Right lobe of liver (tissue), 6 donors: ENCODE measurements at places on chromosomes 11 and 22. TPM values are rescaled to one million over a fixed set of nuclear protein-coding genes. Genes with fewer than 3 reads are reported as not detected.

DNA sequence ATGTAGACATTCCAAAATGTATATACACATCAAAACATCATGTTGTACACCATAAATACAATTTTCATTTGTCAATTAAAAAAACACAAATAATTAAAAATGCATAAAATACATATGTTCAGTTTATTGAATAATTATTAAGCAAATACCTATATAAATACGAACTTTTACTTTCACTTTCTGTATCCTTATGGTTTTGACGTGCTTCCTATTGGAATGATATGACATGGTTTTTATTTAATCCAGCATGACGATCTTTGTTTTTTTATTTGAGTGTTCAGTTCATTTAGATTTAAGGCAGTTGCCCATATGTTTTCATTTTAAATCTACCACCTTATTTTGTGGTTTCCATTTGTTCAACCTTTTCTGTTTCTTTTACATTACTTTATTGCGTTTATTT, 198.3 kb upstream of the PLET1 start:
- no peak for DNase-seq
- H3K4me1 ChIP-seq = no peaks in the 10 kb centered on the region
- H3K4me3 ChIP-seq = no peak overlapping the region
- H3K36me3 ChIP-seq = no peaks in the 10 kb centered on the region
- H3K27me3 ChIP-seq = no peaks in the 10 kb centered on the region
- no peak overlapping the region for H3K27ac ChIP-seq

KCNQ1OT1 gene
- 0.53 TPM for total RNA-seq

SMIM35 gene
- total RNA-seq = not detected

MEN1 gene
- 21.5 TPM for total RNA-seq

C11orf54 gene
- total RNA-seq = 197 TPM

GRCh38 chr11:102226702-102227490, 90.4 kb upstream of the BIRC3 start:
- H3K27ac ChIP-seq = no peak overlapping the region
- no peaks in the 10 kb centered on the region for H3K27me3 ChIP-seq
- no peak overlapping the region for H3K4me3 ChIP-seq
- DNase-seq = no peak

DNA sequence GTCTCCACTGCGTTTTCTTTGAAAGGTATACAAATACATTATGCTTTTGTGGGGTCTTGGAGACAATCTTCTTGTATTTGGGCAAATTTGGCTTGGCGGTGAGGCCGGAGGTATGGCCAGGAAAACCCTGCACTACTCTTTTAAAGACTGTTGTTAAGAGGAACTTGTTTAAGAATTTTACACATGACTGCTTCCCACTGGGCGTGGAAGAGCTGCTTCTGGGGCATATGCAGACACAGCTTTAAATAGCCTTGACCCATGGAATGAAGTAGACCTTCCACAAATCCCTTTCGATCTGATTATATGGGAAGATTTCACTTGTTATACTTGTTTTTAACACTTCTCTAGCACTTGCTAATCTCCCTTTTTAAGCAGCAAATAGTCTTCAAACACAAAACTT, 453.6 kb downstream of the MN1 start:
- no peaks in the 10 kb centered on the region for H3K27me3 ChIP-seq
- DNase-seq = no peak
- no peaks in the 10 kb centered on the region for H3K36me3 ChIP-seq
- no peaks in the 10 kb centered on the region for H3K4me1 ChIP-seq

GRCh38 chr11:121777056-121777455, 324.3 kb upstream of the SORL1-AS1 start:
- no peaks in the 10 kb centered on the region for H3K36me3 ChIP-seq
- no peaks in the 10 kb centered on the region for H3K27me3 ChIP-seq
- H3K4me3 ChIP-seq = no peak overlapping the region

APOL5 gene
- 0.51 TPM for total RNA-seq

DNA sequence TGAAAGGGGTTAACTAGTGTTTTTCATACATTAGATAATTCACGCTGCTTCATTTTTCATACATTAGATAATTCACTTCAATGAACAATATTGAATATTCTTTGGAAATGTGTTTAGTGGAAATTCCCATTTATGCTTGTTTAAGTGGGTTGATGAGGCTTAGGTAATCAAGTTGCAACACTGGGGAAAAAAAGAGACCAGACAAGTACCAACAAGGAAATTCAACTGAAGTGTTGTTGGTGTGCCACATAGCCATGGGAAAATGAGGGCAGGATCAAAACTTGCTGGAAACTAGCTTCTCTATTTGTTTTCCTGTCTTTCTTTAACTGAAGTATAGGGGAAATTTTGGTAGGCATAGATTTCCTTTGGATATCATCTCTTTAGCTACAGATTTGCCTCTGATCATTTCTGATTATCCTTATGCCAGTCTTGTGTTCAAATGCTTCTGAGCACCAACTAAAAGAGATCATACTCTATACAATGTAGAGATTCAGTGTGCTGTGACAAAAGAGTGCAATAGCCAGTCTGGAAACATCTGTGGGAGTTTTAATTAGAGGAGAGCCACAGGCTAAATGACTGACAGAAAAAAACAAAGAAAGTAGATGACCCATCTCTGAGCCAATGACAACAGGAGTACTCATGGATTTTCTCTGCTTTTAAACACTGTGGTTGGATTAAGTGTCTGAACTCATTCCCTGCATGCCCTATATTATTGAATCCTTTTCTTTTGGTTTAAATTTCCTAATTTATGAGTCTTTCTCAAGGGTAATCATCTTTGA, 67.6 kb upstream of the CTSC start:
- no peak overlapping the region for H3K27ac ChIP-seq
- H3K4me1 ChIP-seq = no peaks in the 10 kb centered on the region
- no peaks in the 10 kb centered on the region for H3K27me3 ChIP-seq
- no peak for DNase-seq

- DNase-seq = no peak
- H3K27ac ChIP-seq = no peak overlapping the region
- H3K36me3 ChIP-seq = no peaks in the 10 kb centered on the region
- no peaks in the 10 kb centered on the region for H3K4me1 ChIP-seq
These were observed 39.4 kb downstream of the PC start for GRCh38 chr11:66918741-66919140.

GRCh38 chr11:58647141-58647699, 24.8 kb downstream of the CNTF start:
- no peaks in the 10 kb centered on the region for H3K27me3 ChIP-seq
- no peak overlapping the region for H3K27ac ChIP-seq
- H3K36me3 ChIP-seq = no peaks in the 10 kb centered on the region
- no peaks in the 10 kb centered on the region for H3K4me1 ChIP-seq
- DNase-seq = no peak
- H3K4me3 ChIP-seq = no peak overlapping the region

OR5B21 gene
- total RNA-seq = not detected
